ENCODE measurements at places on chromosomes 16 and 17.

DNA sequence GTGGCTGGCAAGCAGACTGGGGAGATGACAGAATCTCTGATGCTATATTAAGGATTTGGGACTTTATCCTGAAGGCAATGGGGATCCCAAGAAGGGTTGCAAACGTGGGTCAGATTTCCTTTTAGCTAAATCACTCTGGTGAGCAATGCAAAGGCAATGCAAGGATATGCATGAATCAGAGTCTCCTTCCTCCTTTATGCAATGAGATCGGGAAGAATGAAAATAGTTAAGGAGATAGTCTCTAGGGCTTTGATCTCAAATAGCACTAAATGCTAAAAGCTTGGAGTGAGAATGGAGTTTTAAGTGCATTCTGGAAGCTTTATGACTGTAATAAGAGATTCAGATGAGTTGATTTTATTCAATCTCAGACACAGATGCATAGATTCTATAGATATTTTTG is 27.2 kb upstream of the SHISA9 start:
- DNase-seq: no peak

DNA sequence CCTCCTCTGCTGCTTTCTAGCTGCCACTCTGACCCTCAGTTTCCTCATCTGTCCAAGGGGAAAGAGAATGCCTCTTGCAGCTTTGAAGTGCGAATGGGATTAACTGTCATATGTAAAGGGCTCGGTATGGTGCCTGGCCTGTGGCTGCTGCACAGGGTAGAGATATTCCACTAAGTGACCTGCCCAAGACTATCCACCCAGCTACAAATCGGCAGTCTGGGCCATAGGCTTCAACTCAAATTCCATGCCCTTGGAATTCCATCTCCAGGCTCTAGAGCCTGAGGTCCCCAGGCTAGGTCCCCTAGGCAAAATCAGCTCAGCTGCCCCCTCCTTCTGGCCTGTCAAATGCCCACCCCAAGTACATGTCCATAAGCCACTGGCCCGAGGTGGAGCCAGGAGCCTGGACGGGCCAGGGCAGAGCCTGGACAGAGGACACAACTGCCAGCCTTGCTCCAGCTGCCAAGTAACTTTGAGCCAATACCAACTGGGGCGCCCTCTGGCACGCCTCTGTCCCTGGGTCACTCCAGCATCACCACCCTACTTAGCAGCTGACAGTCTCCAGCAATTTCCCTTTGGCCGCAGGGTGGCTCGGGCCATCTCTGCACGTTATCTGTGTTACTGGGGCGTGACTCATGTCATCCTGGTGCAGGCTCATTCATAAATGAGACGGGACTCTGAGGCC is 57.2 kb downstream of the SDK2 start:
- peak; percentile 41 for DNase-seq

GRCh38 chr17:28549236-28550132 is 2.9 kb downstream of the UNC119 start:
- DNase-seq: no peak

GRCh38 chr16:75225092-75225491 is 6.3 kb downstream of the CTRB1 start:
- no peak for DNase-seq

- no peak for DNase-seq
These were observed 40.6 kb downstream of the GDE1 start for GRCh38 chr16:19481296-19481695.

GRCh38 chr17:74542727-74543383 is 3.1 kb downstream of the CD300C start:
- no peak for DNase-seq
